Right ventricle myocardium inferior (tissue), 1 donor: ENCODE measurements at places on chromosomes 16 and 17. TPM values are rescaled to one million over a fixed set of nuclear protein-coding genes. Genes with fewer than 3 reads are reported as not detected.

The SLC39A11 gene
- 6.9 TPM for total RNA-seq

The KRTAP3-2 gene
- total RNA-seq: not detected

The PERCC1 gene
- 0.35 TPM for total RNA-seq

The TP53TG3C gene
- total RNA-seq: 0.46 TPM

The OR2C1 gene
- not detected for total RNA-seq

The MT1A gene
- 2.9 TPM for total RNA-seq

The TEKT5 gene
- total RNA-seq: not detected

The COA3 gene
- total RNA-seq: 72.6 TPM

The COG8 gene
- total RNA-seq: 19.6 TPM

The BIRC5 gene
- total RNA-seq: 1.2 TPM

The TACO1 gene
- total RNA-seq: 41.5 TPM

The FHOD1 gene
- 15.3 TPM for total RNA-seq

The MEFV gene
- 1.1 TPM for total RNA-seq

GRCh38 chr16:49101997-49102396 lies 179.6 kb downstream of the CBLN1 start:
- DNase-seq: no peak

- no peak for DNase-seq
Observed at GRCh38 chr16:69847643-69848042, 85.5 kb downstream of the WWP2 start.

- DNase-seq: no peak
Observed at GRCh38 chr17:79427621-79428539, 183.0 kb downstream of the RBFOX3 start.

DNA sequence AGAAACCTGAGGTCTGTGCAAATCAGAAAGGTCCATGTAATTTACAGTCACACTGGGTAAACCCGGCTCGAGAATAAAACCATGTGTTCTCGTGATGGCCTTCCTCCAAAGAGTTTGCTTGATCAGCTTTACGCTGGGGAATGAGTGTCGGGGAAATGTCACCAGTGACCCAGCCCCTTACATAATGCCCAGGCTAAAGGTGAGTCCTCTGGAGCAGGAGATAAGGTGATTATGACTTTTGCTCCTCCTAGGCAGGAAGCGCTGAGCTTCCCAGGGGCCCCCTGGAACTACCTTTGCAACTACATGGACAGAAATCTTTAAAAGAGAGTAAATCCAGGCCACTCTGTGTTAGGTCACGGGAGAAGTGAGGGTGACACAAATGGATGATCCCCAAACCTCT lies 15.7 kb downstream of the SLC6A4 start:
- no peak for DNase-seq

GRCh38 chr16:50252874-50253513 lies 13.4 kb upstream of the ADCY7 start:
- no peak for DNase-seq

GRCh38 chr16:75379911-75380847 lies 53.1 kb downstream of the CFDP1 start:
- DNase-seq: no peak

GRCh38 chr17:5096731-5097100 lies 15.0 kb downstream of the ZNF232 start:
- no peak for DNase-seq

DNA sequence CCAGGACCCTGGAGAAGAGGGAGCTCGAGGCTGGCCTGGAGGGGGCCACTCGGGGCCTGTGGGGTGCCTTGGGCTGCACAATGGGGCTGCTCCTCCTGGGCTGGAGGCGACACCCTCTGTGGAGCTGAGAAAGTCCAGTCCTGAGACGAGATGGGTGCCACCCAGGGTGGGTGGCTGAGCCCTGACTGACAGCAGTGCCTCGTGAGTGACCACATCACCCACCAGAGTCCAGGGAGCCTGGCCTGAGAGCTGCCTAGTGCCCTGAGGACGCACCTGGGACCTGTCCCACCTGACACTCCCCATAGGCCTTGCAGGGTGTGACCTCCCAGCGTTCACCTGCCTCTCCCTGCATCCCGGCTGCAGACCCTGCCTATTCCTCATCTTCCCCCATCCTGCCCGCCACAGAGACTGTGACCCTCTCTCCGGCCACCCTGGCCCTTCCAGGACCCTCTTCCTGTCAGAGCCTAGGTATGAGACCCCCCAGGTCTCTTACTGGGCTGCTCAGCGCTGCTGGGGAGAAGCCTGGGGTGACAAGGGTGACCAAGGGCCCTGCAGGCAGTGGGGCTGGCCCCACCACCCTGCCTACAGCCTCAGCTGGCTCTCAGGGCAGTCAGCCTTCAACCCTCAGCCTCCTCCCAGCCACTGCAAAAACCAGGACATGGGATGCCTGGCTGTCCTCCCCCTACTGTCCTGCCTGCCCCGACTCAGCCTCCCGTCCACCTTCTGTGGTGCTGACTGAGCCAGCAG lies 41.2 kb downstream of the TNFRSF13B start:
- DNase-seq: no peak

DNA sequence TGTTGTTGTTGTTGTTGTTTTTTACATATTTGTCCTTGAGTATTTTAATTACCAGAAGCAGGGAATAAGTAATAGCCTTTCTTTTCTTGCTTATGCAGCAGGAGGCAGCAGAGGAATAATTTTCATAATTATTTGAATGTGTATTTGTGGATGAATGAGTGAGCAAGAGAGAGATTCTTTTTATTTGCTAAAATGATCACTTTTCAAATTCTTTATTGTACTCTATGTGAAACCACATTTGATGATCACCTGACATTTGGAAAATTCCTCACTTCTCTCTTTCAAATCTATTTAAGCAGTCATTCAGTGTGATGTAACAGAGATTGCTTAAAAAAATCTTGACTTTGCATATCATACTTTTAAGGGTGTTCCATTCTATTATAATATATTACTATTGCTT lies 223.6 kb downstream of the BCAS3 start:
- no peak for DNase-seq

DNA sequence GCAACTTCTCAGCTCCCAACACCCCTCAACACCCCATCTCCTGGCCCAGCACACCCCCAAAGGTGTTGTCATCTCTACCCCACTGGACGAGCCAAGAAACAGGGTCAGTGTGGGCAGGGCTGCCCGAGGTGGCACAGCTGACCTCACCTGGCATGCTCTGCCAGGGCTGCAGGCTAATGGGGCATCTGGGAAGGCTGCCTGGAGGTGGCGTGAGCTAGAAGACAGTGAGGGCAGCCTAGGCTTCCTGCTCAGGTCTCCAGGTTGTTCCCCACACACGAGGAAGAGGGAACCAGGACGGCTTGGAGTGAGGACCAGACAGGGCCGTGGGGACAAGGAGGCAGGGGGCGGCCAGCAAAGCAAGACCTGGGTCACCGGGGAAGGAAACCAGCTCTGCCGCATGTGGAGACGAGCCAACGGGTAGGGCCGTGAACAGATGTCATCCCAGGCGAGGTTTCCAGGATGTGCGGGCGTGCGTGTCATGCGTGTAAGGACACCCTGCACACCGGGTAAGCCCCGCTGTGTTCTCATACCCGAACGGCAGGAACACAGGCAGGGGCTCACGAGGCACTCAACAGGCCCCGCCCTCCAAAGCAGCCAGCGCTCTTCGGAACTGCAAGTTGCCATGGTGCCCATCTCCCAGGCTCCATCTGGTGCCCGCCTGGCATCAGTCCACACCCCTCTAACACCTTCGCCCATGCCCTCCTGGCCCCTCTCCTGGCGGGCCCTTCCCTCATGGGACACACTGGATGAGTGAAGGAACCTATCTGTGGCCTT lies 29.6 kb upstream of the PVALEF start:
- DNase-seq: no peak

DNA sequence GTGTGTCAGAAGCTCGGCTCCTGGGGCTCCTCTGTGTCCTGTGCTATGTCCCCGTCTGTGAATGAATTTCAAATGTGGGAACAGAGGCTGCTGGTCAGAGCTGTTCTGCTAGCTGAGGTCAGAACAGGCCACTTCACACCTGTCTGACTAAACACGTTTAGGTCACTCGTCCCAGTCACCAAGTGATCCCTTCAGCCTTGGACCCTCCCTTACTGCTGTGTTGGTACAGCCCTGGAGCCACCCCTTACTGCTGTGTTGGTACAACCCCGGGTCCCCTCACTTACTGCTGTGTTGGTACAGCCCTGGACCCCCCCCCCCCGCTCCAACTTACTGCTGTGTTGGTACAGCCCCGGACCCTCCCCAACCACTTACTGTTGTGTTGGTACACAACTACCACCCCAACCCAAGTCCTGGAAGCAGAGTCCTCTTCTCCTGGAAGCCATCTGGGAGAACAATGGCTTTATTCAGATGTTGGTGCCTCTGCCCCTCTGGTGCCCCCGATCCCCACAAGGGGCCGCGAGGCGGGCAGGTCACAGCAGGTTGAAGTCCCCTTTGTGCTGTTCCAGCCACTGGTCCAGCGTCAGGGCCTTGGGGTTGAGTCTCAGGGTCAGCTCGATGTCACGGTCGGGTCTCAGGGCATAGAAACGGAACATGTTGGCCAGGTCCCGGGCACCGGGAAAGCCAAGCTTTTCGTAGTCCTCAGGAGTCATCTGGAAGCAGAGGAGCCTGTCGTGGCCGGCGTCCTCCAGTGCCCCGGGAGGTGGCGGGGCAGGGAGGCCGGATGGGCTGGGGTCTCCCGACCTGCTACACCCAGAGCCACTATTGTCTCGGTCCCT lies 13.0 kb downstream of the NMRAL1 start:
- no peak for DNase-seq

DNA sequence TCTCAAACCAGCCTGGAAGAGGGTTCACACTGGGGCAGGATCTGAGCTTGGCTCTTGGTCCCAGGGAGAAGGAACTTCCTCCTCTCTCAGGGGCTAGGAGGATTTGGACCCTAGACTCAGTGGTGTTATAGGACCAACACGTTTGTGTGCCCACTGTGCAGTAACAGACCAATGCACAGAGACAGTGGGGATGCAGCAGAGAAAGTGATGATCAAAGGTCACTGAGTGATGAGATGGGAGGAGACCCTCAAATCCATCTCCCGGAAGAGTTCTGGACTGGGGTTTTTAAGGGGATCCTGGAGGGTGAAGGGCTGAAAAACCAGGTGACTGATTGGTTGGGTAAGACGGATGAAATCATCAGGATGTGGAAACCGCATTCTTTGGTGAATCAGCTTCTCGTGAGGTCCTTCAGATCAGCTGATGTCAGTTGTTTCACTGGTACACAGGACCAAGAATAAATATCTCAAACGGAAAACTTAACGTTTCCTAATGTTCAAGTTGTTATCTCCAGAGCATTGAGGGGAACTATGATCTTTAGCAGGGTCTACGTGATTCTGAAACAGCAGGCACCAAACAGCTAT lies 3.3 kb upstream of the VAC14 start:
- DNase-seq: no peak

- DNase-seq: no peak
Observed at GRCh38 chr17:29255926-29256522, 9.4 kb downstream of the CRYBA1 start.

GRCh38 chr17:39745335-39746144 lies 7.8 kb downstream of the GRB7 start:
- peak; percentile 55 for DNase-seq

GRCh38 chr17:33901085-33901484 lies 354.0 kb upstream of the CCL2 start:
- DNase-seq: no peak

GRCh38 chr17:41959336-41960095 lies 7.1 kb upstream of the CNP start:
- no peak for DNase-seq

- DNase-seq: no peak
Observed at GRCh38 chr17:9792181-9792840, 919 bp upstream of the DHRS7C start.

DNA sequence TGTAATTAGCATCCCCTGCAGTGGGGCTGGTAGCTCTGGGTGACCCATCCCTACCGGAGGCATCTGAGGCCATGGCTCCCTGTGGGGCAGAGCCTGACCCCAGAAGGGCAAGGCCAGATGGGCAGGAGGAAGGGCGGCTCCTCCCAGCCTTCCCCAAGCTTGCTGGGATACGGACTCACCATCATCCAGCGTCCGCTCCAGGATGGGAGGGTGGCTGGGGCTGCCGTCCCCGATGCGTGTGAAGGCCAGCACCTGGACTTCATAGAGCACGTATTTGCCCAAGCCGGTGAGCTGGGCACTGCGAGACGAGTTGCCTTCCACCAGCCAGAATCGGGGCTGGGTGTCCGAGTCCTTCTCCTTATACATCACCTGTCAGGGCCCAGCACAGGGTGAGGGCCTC lies 81.6 kb upstream of the CDC42EP4 start:
- DNase-seq: peak; percentile 68

DNA sequence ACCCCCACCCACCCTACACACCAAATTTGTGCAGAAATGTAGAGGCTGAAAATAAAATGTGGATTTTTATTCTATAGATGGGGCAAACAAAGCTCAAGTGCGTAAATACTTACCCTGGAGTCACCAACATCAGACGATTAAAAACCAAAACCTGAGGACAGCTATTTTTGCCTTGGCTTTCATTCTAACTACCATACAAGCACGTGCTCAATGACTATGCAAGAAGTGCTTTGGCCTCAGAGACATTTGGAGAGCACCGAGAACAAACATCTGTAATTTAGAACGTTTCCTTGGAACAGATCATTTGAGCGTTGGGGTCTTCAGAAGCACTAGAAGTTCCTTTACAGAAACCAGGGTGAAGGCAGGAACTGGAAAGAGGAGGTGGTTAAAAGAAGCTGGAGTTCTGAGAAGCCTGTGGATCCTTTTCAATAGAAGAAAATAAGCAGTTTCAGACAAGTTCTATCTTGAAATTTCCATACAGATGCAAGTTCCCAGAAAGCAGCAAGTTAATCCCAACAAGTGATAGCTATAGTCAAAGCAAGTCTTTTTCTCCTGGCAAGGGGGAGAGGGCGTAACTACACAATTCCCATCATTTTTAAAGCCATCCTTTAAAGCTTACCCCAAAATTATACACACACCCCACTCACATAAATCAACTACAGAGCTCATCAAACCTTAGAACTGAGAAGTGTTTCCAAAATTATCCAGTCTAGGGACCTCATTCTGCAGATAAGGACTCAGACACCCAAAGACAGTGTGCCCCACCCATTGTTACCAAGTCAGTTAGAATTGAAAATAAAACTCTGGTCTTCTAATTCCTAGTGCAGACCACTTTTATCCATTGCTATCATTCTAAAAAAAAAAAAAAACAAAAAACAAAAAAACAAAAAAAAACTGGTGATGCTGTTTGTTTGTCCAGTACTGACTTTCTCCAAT lies 29.6 kb upstream of the CDRT4 start:
- no peak for DNase-seq

GRCh38 chr17:16438173-16438556 lies 22.8 kb downstream of the TRPV2 start:
- DNase-seq: no peak

DNA sequence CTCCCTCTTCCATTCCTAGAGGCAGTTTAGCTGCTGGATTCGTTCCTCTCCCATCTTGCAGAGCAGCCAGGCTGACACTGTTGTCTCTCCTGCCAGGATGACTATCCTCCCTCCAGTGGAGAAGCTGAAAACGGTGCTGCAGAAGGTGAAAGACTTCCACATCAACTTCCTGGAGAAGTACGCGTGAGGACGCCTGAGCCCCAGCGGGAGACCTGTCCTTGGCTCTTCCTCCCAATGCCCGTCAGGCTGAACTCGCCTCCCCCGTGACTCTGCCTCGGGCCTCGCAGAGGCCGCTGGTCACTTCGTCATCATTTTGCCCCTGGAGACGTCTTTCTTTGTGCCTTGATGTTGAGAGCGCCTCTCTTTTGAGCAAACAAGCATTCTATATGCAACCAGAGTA lies 44.6 kb downstream of the GPT2 start:
- no peak for DNase-seq

- DNase-seq: no peak
Observed at GRCh38 chr17:47204722-47205418, 4.3 kb upstream of the MYL4 start.

- no peak for DNase-seq
Observed at GRCh38 chr17:78664476-78665386, 87.5 kb upstream of the DNAH17 start.
